Anterior cingulate cortex (tissue), 58 donors: ENCODE measurements at places on chromosomes 1 and 21.

- DNase-seq = no peak
These were observed 35.4 kb downstream of the PTPRU start for GRCh38 chr1:29271724-29272123.

GRCh38 chr1:15418806-15419515 lies 9.3 kb downstream of the EFHD2 start:
- no peak for DNase-seq

- no peak for DNase-seq
These were observed 160.2 kb upstream of the COA6 start for GRCh38 chr1:234212764-234213657.

DNA sequence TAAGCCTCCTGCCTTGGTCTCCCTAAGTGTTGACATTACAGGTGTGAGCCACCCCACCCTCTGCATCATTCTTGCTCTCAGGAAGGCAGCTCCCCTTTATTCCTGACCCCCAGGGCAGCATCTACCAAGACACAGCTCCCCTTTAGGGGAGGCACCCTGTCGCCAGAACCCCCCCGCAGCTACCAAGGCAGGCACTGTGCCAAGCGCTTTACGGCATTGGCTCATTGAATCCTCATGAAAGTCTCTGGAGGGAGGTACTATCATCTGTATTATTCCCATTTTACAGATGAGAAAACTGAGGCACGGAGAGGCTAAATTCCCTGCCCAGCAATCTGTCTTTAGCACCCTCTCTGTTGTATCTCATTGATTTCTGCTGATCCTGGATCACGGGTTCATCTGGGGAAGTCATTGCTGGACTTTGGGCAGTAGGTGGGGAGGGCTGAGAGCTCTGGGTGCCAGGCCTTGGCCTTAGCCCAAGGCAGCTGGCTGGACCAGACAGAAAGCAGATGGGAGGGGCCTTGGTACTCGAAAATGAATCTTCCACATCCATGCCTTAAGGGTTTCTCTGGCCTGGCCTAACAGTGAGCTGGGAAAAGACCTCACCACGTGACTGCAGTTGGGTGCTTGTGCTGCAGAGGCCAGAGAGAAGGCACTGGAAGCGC lies 5.9 kb downstream of the PLOD1 start:
- DNase-seq = peak; percentile 80

DNA sequence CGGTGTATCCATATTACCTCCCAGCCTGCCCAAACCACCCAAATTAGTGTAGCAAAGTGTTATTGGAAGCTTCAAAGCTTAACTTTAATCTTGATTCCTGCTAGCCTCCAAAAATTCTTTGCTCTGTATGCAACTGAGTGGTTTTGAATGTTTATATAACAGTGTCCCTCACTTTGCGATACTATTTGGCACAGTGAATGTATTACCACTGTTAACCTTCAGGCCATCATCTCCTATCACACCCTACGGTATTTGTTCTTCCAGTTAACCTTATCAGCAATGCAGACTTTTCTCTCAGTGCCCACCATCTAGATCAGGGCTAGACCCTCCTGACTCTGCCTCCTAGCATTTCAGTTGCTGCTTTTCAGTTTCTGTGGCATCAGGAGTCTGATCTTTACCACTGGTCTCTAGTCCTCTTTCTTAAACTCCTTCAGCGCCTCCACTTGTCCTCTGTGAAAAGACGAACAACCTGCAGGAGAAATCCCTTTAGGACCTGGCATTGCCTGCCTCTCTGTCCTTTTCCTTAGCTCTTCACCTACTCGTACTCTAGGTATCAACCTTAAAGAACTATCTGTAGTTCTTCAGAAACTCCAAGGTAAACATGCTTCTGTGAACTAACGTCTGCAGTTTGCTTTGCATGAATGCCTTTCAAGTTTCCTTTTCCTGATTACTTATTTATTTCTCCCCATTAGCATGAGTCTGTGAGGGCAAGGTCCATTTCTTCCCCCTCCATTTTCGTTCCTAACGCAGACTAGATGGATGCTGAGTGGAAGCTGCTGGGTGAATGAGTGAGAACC lies 71.7 kb downstream of the SNX7 start:
- no peak for DNase-seq

- no peak for DNase-seq
These were observed 12.4 kb upstream of the PRPF38B start for GRCh38 chr1:108679586-108680213.

GRCh38 chr21:44749759-44750674 lies 38.6 kb upstream of the TSPEAR start:
- no peak for DNase-seq

DNA sequence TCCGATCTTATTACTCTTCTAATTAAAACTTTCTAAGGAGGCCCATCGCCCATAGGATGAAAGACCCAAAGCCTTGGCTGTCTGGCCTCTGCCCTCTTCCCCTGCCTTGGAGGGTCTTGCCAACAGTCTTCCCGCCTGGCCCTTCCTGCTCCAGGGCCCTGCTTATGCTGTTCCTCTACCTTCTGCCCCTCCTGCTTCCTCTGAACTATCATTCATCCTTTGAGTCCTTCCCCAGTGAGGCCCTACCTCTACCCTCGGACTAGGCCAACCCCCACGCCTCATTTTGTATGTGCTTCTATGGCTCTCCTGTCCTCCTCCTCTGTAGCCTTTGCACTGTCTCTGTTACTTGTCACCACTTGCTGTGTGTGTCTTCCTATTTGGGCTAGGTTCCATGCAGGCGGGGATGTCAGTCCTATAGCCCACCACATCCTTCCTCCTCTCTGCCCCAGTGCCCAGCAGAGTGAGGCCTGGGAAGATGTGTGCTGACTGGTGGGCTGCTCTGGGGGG lies 5.4 kb downstream of the RUSC1 start:
- DNase-seq = no peak

GRCh38 chr1:66374561-66375111 lies 159.3 kb upstream of the SGIP1 start:
- DNase-seq = no peak

- no peak for DNase-seq
These were observed 30.3 kb upstream of the TMEM125 start for GRCh38 chr1:43239484-43239883.

GRCh38 chr21:34792504-34793089 lies 123.8 kb downstream of the CLIC6 start:
- no peak for DNase-seq

DNA sequence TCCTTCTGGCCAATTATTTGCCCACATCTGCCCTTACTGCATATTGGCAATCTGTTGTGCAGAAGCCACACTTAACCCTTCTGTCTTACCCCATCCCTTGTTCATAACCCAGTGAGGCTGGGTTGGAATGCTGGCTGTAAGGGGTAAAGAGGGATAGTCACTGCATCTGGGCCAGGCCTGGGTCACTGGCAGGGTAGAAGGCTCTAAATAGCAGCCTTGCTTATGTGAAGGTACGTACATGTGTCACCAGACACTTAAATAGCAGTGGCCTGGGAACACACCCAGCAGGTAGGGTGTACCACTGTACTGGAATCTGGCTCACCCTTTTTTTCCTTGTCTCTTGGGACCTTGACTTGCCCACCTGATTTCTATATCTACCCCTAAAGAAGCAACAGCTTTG lies 9.9 kb upstream of the TARS2 start:
- no peak for DNase-seq

GRCh38 chr1:15595809-15596617 lies 11.2 kb upstream of the AGMAT start:
- no peak for DNase-seq

DNA sequence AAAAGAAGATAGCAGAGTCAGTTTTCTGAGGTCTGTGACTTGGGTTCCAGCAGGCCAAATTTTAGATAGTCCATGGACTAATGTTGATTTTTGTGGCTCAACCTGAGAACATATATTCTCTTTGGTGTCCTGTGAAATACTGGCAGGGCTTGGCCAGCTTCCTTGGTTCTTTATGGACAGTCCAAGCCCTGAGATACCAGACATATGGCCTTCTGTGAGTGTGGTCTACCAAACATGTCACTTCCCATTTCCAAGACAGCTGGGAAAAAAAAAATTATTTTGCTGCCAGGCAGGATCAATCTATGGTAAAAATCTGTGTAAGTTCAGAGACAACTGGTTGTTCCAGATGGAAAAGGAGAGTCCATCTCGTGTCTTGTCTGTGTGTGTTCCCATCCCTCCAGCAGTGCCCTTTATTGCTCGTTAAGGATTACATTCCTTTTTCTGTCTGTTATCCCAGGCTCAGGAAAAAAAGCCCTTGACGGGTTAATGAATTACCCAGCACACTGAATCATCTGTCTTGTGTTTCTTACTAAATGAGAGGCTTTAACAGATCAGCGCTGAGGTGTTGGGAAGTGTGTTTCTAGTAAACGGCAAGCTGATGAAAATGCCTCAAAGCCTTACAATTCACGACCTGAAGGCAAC lies 33.4 kb upstream of the XPR1 start:
- DNase-seq = no peak

DNA sequence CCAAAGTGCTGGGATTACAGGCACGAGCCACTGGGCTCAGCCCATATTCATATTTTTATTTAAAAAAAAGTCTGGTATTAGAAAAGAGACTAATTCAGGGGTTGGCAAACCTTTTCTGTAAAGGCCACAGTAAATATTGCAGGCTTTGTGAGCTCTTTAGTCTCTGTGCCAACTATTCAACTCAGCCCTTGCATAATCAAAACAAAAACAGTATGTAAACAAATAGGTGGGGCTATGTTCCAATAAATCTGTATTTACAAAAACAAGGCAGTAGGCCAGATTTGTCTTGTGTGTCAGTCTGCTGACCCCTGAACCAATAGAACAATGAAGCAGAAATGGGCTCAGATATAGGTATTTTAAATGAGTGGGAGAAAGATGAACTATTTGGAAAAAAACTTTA lies 49.3 kb downstream of the CDC42BPA start:
- no peak for DNase-seq

GRCh38 chr1:205369701-205370123 lies 13.0 kb upstream of the KLHDC8A start:
- DNase-seq = peak; percentile 35

- DNase-seq = no peak
These were observed 38.3 kb upstream of the MAP10 start for GRCh38 chr1:232766904-232767303.

GRCh38 chr1:175802407-175803123 lies 59.2 kb upstream of the TNR start:
- no peak for DNase-seq

DNA sequence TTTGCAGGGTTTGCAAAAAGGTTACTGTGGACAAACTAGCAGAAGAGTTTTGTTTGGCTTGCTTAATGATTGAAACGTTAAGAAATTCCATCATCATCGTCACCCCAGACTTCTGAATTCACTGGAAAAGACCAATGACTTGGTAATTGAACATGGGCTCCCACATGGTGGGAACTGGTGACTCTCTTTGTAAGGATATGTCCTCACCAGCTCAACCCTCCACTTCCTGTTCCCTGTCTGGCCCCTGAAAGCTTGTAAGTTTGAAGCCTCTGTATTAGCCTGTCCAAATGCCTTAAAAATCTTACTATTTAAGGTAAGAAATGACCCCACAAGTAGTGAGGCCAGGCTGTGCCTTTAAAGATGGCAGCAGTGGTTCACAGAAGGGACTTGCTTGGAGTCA lies 9.7 kb downstream of the SYT6 start:
- no peak for DNase-seq

DNA sequence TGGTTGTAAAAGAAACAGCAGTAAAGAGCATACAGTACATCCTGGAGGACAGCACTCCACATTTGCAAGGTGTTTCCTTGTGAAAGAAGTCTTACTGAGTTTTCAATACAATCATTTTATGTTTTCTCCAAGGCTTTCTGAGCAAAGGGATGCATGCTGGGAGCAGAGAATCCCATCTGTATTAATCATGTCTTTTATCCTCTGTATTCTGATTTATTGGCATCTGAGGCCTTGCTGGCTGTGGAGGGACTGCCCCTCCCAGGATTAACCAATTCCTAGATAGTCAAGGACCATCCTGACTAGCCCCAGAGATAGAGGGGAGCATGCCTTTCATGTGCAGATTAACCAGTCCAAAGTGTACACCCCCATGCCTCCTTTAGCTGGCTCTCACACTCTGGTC lies 476.3 kb downstream of the SIPA1L2 start:
- no peak for DNase-seq

GRCh38 chr1:12255913-12256312 lies 26.1 kb downstream of the VPS13D start:
- DNase-seq = no peak

DNA sequence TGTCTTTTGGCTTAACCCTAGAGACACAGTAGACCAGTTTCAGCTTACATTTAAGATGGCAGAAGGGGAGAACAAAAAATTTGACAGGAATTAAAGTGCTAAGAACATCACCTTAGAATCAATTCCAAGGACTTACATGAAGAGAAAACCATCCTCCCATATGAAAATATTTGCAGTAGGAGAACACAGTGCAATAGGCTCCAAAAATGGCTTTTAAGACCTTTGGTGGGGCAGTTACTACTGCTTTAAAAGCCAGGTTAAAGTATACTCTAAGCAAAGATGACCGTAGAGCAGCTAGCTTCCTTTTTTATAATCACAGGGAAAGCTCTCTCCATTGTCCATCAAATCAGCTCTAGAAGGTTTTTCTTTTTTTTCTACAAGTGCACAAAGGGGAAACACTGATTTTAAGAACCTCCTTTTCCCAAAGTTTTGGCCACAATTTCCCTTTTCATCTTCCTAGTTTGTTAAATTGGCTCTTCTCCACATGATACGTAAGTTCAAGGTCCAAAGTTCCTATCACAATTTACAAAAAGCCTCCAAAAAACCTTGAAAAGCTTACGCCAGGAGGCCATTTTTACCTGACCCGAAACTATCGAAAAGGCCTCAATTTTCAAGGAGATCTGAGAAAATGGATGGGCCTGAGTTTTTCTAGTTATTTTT lies 3.3 kb downstream of the TXNIP start:
- DNase-seq = no peak

DNA sequence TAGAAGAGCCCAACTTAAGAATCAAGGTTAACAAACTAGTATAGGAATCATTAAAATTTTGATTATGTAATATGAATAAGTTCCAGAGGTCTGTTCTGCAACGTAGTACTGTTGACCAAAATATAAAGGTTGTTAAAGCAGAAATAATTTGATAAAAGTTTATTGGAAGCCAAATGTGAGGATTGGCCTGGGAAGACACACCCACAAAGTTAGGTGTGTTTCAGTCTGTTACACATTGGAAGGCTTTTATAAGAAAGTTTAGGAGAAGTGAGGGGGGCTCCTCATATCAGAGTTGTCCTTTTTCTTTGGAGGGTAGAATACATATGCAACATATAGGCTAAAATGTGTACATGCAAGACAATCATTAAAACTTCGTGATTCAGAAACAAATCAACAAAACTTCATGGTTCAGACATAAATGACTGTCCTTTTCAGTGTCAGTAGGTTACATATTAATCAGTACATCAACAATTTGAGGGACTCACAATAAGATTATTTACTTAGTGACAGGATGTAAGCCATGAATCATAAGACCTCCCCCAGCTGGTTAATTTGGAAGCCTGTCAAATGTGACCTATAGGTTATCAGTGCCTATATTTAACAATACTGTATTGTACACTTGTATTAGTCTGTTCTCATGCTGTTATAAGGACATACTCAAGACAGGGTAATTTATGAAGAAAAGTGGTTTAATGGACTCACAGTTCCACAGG lies 245.0 kb upstream of the B3GALT2 start:
- no peak for DNase-seq
